ENCODE measurements at places on chromosomes 7 and 10.

DNA sequence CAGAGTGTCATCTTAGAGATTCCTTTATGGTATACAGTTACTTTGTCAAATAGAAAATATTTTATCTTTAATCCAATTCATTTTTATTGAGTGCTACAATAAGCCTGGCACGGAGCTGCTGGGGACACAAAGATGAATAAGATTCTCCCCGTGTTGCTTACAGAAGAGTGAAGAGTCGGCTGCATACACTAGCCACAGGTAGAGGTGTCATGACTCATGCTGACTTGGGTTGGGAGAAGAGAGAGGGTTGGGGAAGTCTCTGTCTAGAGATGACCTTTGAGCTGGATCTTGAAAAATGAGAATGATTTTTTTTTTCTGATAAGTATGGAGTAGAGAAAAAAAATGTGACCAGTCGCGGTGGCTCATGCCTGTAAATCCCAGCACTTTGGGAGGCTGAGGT is 289.9 kb upstream of the CELF2 start:
- DNase-seq, result no peak

GRCh38 chr7:48114115-48114514 is 25.1 kb downstream of the UPP1 start:
- no peak for DNase-seq

GRCh38 chr7:26188206-26188956 is 12.2 kb downstream of the HNRNPA2B1 start:
- DNase-seq, result peak; percentile 71

DNA sequence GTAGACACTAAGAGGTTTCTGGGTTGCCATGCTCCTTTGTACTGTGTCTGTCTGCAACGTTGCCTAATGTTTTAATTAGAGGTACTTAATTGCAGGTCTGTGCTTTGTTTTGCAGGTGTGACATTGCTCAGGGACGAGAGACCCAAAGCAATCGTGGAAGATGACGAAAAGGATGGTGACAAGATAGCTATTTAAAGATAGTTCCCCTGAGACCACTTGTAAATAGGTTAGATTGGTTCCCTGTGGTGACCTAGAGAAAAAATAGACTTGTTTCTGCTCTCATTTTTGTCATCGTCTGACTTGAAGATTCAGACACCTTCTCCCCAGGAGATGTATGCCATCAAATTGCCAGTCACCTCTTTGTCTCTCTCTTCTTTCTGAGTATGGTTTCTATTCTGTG is 20.1 kb downstream of the PPP1R17 start:
- DNase-seq, result no peak

GRCh38 chr7:104694710-104695109 is 319.3 kb upstream of the KMT2E start:
- no peak for DNase-seq

DNA sequence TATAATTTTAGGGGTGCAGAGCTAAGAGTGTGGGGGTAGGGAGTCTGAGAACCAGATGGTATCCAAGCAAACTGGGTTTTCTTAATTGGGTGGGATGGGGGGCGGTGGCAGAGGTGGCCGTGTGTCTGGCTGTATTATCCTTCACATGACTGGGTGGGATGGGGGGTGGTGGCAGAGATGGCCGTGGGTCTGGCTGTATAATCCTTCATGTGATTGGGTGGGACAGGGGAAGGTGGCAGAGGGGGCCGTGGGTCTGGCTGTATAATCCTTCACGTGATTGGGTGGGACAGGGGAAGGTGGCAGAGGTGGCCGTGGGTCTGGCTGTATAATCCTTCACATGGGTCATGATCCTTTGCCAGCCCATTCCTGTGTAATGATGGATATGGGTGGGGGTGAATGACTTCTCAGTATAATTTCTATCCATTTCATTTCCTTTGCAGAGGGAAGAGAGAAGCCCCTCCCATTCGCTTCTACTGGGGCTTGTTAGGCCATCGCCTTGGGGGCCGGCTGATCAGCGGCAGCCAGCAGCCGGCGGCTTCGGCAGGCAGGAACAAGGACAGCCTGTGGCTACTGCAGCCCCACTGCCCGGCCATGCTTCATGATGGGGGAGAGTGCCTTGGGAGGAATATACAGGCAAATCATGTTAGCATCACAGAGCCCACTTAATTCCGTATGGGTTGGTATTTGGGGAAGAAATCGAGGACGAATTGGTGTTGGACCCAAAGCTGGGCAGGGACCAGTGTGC is 179.6 kb upstream of the MKI67 start:
- DNase-seq, result no peak

DNA sequence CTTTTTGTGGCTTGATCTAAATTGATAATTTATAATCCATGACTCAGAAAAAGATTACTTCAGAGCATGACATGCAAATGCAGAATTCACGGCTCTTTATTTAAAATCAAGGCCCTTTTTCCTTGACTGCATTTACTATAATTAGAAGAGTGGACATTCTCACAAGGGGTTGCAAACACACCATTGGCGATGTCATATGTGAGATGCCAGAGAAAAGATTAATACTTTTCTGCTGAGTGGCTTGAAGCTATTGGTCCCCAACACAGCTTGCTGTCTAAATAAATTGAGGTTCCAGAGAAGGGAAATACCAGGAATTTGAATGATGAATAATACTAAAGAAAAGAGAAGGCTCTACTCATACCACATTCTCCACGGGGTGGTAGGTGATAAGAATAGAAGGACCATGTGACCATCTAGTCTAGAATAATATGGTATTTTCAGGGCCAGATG is 78.7 kb upstream of the ARID5B start:
- no peak for DNase-seq

DNA sequence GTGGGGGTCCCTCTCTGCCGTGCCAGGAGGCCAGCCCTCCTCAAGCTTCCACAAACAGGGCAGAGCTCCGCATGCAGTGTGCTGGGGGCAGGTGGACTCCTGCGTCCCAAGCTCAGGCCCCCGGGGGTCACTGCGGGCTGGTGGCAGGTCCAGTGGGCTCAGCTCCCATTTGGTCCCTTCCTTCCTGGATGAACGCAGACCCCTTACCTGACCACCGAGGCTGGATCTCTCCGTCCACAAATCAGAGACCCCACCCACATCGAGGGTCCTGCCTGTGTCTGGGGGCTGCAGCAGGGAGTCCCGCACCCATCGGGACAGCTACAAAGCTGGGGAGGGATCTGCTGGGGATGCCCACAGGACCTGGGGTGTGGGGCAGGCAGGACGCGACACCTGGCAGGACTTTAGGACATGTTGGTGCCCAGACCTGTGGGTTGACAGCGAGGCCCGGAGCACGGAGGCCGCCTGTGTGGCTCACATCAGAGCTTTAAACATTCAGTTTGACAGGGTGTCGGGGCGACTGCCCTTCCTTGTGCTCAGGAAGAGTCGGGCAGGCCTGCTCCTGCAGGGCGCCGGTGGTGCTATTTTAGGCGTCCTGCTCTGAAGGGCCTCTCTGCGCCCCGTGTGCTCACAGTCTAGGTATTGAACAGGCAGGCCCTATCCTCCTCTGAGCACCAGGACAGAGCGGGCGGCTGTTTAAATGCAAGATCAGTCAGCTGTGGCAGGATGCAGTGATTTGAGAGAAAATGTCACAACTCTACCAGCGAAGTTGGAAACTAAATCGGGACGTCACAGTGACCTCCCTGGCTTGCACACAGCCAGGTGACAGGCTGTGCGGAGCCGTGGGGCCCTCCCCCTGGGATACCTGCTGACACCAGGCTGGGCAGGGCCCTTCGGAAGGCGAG is 15.9 kb upstream of the CFAP46 start:
- no peak for DNase-seq

GRCh38 chr10:63696205-63696604 is 175.0 kb downstream of the REEP3 start:
- DNase-seq, result no peak

- no peak for DNase-seq
Observed at GRCh38 chr7:106417273-106417902, 132.6 kb upstream of the NAMPT start.

DNA sequence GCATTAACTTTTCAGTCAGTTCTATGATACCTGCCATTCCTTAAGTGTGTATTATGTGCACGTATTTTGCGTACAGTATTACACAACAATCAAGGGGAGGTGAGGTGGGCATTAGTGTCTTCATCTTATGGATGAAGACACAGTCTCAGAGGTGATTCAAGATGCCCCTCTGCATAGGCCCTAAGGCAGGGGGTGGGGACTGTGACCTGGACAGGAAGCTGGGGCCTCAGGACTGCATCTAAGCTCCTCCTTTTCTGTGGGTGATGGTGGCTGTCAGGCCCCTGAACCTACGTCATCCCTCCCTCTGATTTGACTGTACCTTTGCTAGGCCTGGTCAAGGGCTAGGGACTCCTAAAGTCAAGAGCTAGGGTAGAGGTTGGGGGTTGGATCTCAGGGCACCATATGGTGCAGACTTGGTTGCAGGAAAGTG is 38.9 kb downstream of the HK1 start:
- no peak for DNase-seq

GRCh38 chr7:34327681-34328080 is 330.3 kb upstream of the NPSR1 start:
- DNase-seq, result no peak

DNA sequence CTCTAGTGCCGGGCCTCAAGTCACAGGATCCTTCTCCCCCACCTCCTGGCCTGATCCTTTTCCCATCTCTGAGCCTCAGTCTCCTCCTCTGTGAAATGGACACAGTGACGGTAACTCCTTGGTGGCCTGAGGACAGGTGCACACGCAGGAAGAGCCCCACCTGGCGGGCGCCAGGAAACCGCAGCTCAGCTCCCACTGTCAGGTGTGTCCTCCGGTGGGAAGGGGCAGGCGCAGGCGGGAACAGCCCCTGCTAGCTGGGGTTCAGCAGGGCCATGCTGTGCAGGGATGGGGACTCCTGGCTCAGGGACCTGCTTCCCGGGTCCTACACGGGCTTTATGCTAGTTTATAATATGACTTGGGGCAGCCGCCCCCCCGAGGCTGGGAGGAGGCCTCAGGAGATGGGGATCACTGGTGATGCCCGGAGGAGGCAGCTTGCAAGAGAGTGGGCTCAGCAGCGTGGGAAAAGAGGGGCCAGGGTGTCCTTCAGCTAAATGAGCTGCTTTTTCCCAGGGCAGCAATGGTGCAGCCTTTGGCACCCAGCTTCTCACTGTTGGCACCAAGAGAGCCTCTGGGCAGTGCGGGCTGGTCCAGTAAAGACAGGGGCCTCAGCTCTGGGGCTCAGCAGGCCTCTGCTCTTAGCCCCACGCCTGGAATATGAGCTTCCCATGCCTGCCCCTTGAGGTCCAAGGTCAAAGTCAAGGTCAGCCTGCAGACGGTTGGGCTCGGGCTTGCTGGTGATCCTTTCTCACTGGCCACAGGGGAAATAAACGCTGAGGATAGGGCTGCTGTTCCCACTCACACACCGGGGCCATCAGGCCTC is 68.0 kb upstream of the FAM20C start:
- DNase-seq, result peak; percentile 35

GRCh38 chr7:47183862-47184590 is 397.9 kb downstream of the TNS3 start:
- no peak for DNase-seq

- no peak for DNase-seq
Observed at GRCh38 chr10:126468876-126469643, 80.8 kb upstream of the ADAM12 start.

- no peak for DNase-seq
Observed at GRCh38 chr7:157784979-157785441, 448.2 kb downstream of the DNAJB6 start.

GRCh38 chr7:114293289-114294012 is 121.2 kb upstream of the FOXP2 start:
- no peak for DNase-seq

DNA sequence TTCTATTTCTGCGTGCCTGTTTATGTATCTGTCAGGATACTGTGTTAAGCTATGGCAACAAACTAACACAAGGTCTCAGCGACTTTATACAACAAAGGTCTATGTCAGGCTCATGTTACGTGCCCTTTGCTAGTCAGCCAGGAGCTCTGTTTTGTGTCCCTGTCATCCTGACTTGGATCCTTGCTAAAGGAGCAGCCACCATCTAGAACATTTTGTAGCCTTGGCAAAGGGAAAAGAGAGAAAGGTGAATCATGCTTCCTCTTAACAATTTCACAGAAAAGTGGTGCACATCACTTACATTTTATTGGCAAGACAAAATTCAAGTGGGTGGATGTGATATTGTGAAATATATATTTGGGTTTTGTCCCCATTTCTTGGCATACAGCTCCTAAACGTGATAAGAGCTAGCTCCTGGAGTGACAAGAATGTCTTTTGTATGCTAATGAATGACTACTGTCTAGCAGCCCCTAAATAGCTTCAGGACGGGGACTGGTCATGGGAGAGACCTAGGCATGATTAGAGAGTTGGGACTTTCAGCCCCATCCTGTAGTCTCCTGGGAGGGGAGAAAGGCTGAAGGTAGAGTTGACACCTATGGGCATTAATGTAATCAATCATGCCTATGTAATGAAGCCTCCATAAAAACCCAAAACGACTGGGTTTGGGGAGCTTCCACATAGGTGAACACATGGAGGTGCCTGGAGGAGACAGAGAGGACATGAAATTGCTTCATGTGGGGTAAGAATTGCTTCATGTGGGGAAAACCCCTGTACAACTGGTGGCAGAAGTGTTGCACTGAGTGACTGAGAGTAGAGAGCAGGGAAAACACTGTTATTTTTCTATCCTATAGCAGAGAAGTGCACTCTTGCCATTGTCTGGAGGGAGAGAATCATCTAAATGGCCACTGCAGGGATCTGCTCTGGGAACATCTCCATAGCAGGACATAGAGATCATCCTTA is 33.0 kb downstream of the MRPL32 start:
- no peak for DNase-seq
